ENCODE measurements at places on chromosomes 7 and 10.
A peak's percentile ranks its signal among the peaks of the same experiment; 100 is the strongest.

- DNase-seq = no peak
Observed at GRCh38 chr7:143354965-143355364, 7.5 kb downstream of the FAM131B start.

DNA sequence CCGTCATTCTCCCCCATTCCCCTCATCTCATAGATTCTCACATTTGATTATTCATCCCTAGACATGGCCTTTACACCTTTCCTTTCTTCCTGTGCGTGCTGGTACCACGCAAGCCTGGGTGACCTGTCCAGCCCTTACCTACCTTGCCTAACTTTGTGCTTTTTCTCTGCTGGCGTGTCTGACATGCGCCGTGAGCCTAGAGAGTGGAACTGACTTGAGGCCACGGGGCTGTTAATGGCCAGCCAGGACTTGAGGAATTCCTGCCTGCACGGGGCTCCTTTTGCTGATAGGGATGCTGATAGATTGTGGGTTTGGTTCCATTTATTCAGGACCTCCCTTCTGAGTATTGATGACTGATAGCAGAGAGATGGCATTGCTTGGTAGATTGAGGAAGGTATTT lies 134.2 kb downstream of the DOCK1 start:
- DNase-seq = no peak

GRCh38 chr7:134886353-134887057 lies 99.8 kb upstream of the AGBL3 start:
- no peak for DNase-seq

DNA sequence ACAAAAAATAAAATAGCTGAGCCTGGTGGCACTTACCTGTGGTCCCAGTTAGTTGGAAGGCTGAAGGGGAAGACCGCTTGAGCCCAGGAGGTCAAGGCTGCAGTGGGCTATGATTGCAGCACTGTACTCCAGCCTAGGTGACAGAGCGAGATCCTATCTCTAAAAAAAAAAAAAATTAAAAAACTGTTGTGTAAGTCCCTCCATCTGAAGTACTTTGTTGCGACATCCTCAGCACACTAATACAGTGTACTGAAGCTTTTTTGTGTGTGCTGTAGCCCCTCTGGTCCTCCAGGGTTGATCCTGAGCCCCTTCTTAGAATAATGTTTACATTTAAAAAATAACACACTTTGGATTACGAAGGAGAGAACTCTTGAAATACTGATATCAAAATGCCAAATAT lies 71.3 kb downstream of the PFKFB3 start:
- no peak for DNase-seq

DNA sequence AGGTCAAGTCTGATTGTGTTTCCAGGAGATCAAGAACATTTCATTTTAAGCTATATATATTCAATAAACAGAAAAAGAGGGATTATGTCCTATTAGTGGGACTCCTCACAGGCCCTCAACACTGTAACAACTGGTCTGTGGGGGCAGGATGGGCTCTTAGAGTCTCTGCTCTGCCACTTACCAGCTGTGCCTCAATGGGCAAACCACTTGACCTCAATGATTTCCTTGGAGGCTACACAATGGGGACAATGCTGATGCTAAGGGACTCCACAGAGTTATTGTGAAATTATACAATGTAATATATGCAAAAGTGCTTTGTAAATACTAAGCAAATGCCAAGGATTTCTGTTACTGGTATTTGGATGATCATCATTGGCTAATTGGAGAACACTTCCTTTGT lies 33.2 kb upstream of the MXI1 start:
- DNase-seq = no peak

GRCh38 chr10:71302874-71303568 lies 16.0 kb upstream of the SLC29A3 start:
- DNase-seq = peak; percentile 80

DNA sequence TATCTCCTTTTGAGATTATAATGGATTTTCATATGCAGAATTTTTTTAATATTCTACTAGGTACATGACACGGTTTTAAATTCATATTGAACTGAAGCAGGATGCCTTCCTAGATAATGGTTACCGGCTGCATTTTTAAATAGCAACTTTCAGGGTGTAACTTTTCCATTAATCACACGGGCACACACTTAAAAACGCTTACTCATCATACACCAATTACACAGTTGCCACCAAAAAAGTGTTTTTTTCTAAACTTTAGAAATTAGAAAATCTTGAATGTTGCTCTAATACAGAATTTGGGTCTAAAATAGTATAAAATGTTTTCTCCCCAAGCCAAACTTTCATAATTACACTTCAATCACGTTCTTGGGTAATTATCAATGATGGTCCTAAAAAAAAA lies 149.1 kb upstream of the RNF32 start:
- DNase-seq = no peak

- peak; percentile 98 for DNase-seq
Observed at GRCh38 chr7:73606801-73607691, 17.3 kb downstream of the MLXIPL start.

DNA sequence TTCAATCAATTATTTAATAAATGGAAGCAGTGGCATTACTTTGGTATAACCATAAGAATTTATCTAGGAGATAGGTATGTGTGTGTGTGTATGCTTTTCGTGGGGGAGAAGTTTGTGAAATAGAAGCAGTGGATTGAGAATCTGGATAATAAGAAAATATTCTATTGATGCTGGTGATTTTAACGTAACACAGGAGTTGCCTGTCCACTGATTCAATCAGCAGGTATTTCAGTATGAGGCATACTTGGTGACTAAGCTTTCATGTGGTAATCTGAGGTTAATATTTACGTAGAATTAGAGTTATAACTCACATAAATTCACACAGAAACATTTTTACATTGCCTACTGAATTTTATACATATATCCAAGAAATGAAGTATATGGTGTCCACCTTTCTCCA lies 568.0 kb downstream of the ZWINT start:
- no peak for DNase-seq

GRCh38 chr7:33996899-33997298 lies 91.6 kb downstream of the BMPER start:
- no peak for DNase-seq

- no peak for DNase-seq
Observed at GRCh38 chr10:33880291-33880690, 545.8 kb upstream of the NRP1 start.

DNA sequence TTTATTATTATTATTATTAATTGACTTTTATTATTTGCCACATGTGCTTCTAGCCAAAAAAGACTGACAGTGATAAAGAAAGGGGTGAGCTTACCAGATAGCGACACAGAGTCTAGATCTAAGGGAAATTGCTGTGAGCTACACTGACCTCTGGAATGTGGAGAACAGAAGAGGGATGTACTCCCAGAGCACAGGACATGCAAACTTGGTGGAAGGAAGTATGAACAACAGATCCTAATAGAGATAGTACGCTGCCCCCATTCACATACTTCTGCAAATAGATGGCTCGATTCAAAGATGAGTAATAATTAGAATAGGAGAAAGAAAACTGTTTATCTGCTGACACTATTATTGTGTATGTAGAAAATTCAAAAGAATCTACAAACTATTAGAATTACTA lies 109.3 kb upstream of the HPS1 start:
- no peak for DNase-seq

DNA sequence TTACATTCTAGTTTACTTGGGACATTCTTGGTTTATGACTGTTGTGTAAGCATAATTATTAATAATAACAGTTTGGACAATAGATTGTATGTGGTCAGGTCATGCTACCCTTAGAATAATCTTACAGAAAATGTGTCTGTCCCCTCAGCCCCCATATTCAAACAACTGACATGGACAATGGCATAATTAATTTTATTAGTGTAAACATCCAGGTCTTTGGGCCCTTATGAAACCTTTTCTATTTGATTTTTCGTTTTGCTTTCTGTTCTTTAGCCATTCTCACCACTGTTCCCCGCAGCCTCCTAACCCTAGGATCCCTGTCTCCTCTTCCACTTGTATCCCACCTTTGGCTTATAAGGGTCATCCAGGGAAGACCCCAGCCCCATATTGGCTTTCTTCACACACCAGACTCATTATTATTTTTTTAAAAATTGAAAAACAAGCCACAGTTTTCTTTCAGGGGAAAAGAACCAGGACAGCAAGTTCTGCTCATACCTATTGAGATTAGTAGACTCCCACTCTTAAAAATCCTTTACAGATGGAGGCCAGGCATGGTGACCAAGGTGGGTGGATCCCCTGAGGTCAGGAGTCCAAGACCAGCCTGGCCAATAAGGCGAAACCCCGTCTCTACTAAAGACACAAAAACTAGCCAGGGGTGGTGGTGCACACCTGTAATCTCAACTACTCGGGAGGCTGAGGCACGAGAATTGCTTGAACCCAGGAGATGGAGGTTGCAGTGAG lies 11.5 kb downstream of the VIM start:
- no peak for DNase-seq

- DNase-seq = no peak
Observed at GRCh38 chr7:21059069-21059468, 272.4 kb upstream of the SP8 start.

DNA sequence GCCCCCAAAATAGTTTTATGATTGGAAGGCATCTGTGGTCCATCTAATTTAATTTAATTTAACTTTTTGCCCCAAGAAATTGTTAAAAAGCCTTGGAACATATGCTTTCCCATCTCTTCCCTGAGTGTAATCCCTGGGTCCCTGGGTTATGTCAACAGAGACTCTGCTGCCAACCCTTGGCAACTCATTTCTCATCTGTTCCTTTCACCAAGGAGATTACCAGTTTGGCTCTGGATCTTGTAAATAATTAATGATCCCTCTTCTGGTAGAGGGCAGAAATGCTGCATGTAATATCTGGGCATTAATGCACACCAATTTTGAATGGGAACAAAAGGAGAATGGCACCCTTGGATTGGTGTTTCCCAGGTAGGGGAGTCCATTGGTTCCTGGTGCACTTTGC lies 514.2 kb downstream of the CCSER2 start:
- DNase-seq = no peak

DNA sequence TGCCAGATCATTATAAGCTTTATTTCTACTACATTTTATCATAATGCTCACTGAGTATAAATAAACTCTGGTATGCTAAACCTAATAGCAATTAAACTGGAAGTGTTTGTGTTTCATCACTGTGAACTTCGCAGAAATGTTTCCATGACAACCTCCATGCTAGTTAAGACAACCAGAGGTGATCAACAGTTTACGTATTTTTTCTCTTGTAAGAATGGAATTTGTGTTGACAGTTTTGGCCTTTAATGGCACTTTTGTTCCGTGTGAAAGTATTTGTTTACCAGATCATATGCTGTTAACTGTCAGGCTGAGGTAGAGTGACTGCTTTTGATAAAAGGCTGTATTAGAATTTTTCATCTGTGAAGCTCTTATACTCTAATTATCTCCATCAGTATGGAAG lies 212.1 kb upstream of the PPP1R3A start:
- DNase-seq = no peak

GRCh38 chr7:148395352-148395811 lies 195.2 kb upstream of the C7orf33 start:
- DNase-seq = no peak

- DNase-seq = no peak
Observed at GRCh38 chr10:13039761-13040160, 38.2 kb upstream of the CCDC3 start.

DNA sequence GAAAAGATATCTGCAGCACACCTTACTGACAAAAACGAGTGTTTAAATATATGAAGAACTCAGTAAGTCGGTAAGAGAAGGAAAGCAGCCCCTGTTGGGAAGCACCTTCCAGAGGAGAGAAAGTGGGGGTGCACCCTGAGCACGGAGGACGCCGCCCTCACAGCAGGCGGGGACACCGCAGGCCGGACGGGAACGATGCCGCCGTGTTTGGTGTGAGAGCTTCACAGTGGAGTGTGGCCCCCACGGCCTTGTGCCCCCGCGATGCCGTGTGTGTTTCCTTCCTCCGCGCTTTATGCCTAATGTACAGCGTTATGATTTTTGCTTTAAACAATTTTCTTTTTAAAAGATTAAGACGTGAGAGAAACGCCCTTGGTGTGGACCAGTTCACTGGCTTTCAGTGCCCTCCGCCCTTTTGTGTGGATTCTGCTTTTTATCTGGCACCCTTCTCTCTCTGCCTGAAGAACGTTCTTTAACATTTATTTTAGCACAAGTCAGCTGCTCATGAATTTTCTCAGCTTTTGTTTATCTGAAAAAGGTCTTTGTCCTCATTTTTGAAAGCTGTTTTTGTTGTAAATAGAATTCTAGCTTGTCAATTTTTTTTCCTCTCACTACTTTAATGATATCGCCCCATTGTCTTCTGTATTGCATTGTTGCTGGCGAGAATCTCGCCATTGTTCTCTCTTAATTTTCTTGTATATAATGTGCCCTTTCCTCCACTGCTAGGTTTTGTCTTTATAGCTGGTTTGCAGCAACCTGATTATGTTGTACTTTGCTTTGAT lies 110.7 kb downstream of the INPP5A start:
- no peak for DNase-seq

- DNase-seq = no peak
Observed at GRCh38 chr10:80730522-80730921, 192.8 kb downstream of the SH2D4B start.

GRCh38 chr7:95794917-95795515 lies 22.7 kb downstream of the DYNC1I1 start:
- DNase-seq = peak; percentile 28

GRCh38 chr7:95529701-95530100 lies 44.0 kb downstream of the ASB4 start:
- DNase-seq = no peak

DNA sequence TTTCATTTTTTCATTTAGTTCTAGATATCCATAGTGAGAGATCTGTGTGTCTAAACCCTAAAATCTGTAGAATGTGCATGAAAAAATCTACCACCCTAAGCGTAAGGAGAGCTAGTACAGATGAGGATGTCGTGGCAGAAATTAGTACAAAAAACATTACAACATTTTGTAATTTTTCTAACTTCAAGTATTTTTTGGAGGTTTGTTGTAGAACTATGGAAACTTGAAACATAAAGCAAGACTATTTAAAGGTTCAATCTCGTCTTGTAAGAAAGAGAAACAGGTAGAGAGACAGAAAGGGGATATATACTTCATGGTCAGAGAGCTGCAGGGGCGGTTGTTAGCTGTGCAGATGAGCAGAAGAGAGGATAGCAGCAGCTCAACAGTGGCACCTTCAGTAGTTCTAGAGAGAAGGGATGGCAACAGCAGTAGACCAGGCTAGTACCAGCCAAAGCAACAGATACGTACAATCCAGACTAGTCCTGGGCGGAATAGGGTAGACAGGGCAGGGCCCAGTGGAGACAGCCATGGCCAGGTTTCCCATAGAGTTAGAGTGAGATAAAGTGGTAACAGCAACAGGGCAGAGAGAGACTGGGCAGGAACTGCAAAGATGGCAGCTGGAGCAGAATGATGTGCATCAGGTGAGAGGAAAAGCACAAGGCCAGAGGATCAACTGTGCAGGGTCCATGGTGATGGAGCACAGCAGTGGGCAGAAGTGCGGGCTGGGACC lies 145.2 kb downstream of the FRMD4A start:
- DNase-seq = peak; percentile 53

DNA sequence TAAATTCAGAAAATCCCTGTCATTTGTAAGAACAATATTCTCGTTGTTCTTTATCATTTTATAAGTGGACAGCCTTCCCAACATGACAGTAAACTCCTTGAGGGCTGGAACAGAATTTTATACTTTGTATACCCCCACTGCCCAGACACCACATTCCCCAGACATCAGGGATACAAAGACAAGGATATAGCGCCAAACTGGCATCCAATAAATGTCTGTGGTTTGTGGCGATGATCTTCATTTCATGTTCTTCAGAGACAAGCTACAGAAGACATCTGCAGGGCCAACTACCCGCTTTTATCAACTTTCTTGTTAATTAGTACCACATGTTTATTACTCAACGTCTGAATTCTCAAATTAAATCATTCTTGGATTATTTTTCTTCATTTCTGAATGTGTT lies 155.9 kb downstream of the ATE1 start:
- no peak for DNase-seq

Measured in H7 (cell line).